Mucosa of descending colon (tissue), 3 donors: ENCODE measurements at places on chromosomes 4 and X.

DNA sequence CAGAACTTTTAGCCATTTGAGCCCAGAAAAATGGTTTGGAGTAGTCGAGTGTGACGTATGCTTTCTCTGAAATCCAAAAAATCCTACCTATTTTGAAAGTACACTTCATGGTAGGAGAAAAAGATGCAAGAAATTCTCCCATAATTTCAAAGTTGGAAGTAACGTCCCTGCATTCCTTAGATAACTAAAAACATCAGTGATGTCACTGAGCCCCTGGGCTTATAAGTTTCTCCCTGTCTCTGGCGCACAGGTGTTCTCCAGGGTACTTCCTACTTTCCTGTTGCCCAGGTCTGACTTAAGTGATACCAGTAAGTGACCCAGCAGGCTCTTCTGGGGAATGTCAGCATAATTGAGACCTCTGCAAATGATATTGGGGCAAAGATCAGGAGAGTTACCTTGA, 90.5 kb upstream of the WDR1 start:
- DNase-seq, result no peak

GRCh38 chrX:69321789-69322188, 156.5 kb upstream of the PJA1 start:
- DNase-seq, result no peak

GRCh38 chr4:42151568-42152506, 618 bp downstream of the BEND4 start:
- DNase-seq, result peak; percentile 22

GRCh38 chr4:48815483-48815882, 15.4 kb upstream of the OCIAD1 start:
- DNase-seq, result no peak

- DNase-seq, result no peak
Observed at GRCh38 chrX:24168807-24169206, 19.3 kb downstream of the ZFX start.

- no peak for DNase-seq
Observed at GRCh38 chrX:20500171-20500865, 233.6 kb upstream of the RPS6KA3 start.

DNA sequence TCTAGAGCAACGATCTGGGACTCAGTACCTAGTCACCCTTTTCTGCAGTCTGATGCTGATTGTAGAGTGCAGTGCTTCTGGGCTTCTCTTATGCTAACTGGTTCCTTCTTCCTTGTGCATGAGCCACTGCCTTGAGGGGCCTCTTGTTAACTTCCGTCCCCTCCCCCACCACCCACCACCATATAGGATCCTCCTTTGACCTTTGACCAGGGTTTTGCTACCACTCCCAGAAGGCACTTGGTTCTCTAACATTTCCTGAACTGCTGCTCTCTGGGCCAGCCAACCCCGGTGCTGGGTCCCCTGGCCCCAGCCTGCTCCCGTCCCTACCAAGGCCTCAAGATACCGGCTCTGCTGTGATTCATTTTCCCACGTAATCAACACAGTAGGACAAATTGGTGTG, 104.6 kb upstream of the KLF3 start:
- DNase-seq, result no peak

- no peak for DNase-seq
Observed at GRCh38 chrX:124211312-124211942, 121.0 kb upstream of the TEX13D start.

- DNase-seq, result peak; percentile 66
Observed at GRCh38 chrX:153926858-153927671, 1.0 kb upstream of the ARHGAP4 start.

- DNase-seq, result no peak
Observed at GRCh38 chr4:102533904-102534303, 32.7 kb downstream of the NFKB1 start.
